Cardiac muscle cell (in vitro differentiated cells and primary cell): ENCODE measurements at places on chromosomes 11 and 22.
A peak's percentile ranks its signal among the peaks of the same experiment; 100 is the strongest.

GRCh38 chr11:129425214-129425613 lies 49.6 kb downstream of the BARX2 start:
- no peak for DNase-seq

DNA sequence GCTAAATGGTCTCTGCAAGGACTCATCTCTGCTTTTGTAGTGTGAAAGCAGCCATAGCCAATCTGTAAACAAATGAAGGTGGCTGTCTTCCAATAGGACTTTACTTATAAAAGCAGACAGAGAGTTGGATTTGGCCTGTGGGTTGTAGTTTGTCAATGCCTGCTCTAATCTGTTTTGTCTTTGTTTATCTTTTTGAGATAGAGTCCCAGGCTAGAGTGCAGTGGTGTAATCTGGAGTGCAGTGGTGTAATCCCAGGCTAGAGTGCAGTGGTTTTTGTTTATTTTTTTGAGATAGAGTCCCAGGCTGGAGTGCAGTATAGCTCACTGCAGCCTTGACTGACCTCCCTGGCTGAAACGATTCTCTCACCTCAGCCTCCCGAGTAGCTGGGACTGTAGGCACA lies 8.6 kb downstream of the PPP6R3 start:
- DNase-seq: peak; percentile 52

DNA sequence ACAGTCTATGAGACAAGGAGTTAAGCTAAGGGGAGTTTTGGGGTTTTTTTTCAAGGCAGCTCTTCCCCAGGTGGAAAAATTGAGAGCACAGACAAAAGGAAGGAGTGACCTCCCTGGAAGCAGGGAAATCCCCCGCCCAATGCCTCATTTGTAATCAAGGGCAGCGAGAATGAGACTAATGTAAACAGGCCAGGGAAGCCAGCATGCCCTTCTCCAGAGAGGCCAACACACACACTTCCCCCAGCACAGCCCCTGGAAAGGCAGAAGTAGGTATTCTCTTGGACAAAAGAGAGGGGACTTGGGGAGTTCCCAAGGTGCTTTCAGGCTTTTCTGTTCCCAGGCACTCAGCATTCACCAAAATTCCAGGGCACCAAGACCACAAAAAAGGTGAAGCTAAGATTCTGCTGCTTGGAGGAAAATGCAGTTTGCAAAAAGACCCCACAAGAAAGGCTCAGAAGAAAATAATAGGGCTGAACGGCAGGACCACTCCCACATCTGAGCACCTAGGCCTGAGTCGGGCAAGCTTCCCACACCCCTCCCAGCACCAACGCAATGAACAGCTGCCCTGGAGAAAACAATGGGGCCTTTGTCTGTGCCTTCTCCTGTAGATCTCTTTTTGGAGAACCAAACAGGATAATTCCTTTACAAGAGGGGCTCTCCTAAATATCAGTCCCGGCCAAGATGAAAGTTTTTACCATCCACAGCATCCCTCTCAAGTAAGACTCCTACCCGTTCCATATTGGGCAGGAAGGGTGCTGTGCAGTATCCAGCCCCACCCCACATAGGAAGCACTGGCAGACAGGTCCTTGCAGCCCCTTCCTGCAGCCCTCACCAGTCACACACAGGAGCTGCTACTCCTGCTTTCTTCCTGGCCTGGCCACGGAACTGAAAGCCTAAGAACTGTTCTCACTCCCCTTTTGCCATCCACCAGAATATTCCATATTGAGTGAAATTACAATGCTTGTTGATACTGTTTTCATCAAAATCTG lies 70.7 kb upstream of the AKIP1 start:
- peak; percentile 69 for DNase-seq

DNA sequence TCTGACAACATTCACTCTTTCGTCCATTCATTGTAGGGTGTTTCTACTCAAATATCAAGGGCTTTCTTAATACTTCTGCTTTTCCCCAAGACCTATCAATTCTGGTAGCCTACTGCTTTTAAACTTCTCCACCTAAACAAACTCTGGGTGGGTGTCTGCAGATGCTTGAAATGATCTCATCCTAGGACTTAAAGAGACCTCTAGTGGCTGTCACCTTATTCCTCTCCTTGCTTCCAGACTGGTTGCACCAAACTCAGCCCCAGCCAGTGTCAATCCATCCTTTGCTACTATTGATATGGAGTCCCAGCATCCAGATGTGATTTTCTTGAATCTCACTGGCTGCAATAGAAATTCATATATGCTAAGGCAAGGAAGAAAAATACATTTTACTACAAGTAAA lies 274.7 kb downstream of the NXPE2 start:
- DNase-seq: no peak

GRCh38 chr22:39528080-39528661 lies 4.4 kb downstream of the RPS19BP1 start:
- DNase-seq: no peak

- peak; percentile 22 for DNase-seq
These were observed 10.3 kb downstream of the PRDM10 start for GRCh38 chr11:129992161-129992944.

DNA sequence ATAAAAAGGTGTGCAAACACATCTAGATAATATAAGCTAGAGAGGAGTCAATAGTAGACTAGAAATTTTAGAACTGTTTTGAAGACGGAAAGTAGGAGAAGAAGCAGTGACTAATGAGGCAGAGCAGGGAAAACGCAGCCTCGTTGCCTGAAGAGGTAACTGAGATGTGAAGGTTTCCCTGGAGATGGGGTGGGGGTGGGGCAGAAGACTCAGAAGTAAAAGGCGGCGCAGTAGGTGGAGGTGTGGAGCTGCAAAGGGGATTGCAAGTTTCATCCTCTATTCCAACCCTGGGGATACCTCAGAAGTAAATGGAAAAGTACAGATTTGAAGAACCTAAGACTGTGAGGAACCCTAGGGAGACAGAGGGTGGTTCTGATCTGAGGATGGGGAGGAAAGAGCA lies 109.5 kb downstream of the TMPRSS5 start:
- DNase-seq: no peak

GRCh38 chr22:44755956-44756361 lies 3.6 kb downstream of the ARHGAP8 start:
- no peak for DNase-seq

GRCh38 chr11:134230339-134230738 lies 5.9 kb downstream of the VPS26B start:
- no peak for DNase-seq

GRCh38 chr11:128453444-128454336 lies 133.7 kb downstream of the ETS1 start:
- peak; percentile 98 for DNase-seq

GRCh38 chr11:115242982-115243381 lies 261.2 kb downstream of the CADM1 start:
- DNase-seq: no peak

GRCh38 chr22:21762712-21763581 lies 27.4 kb upstream of the YPEL1 start:
- DNase-seq: no peak

GRCh38 chr11:62015615-62016014 lies 48.2 kb upstream of the FTH1 start:
- no peak for DNase-seq

DNA sequence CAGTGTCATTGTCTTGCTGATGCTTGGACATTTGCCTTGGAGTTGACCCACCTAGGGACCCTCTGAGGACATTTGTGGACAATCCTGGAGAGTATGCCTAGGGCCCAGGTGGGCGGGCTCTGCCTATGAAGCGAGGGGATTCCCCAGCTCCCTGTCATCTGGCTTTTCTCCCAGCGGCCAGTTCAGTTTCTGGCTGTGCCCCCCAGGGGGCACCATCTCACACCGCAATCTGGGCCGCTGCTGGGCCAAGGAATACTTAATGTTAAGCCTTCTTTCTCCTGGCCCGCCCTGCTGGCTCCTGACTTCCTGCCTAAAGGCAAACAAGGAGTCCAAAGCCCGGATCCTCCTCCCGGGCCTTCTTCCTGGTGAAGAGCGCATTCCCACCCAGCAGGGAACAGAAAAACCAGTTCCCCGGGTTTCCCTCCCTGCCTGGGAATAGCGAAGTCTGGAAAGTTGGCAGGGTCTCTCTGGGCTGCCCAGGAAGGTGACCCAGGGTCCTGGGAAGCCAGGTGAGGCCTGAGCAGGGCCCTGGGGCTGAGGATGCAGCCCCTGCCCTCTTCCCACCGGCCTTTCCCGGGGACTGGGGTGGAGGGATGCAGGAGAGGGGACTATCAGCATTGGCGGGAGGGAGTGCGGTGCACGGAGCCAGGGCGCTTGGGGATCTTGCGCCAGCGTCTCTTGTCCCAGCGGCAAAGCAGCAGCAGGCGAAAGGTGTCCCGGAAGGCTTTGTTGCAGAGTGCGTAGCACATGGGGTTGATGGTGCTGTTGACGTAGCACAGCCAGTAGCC lies 11.9 kb downstream of the CHRM1 start:
- peak; percentile 85 for DNase-seq

DNA sequence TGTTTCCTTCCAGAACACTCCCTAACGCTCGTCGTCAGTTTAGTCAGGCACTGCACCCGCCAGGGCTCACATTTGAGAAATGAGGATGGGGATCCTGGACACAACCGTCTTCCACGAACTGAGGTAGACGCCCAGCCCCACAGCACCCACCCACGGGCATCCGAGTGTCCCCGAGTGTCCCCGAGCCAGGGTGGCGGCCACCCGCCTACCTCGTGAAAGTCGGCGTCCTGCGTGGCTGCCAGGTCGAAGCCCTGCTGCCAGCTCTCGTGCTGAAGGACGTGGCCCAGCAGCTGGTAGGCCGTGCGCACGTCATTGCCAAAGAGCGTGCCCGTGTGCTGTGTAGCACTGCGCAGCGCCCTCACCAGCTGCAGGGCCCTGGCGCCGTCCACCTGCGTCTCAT lies 53.6 kb downstream of the TRMU start:
- no peak for DNase-seq

GRCh38 chr11:131042041-131042390 lies 125.7 kb upstream of the SNX19 start:
- DNase-seq: no peak

GRCh38 chr11:107018219-107018901 lies at the start of gene GUCY1A2:
Gene GUCY1A2 (minus strand): TSS chr11:107018476. CDS start chr11:107018055, 421 bp downstream.
- peak; percentile 50 for DNase-seq

DNA sequence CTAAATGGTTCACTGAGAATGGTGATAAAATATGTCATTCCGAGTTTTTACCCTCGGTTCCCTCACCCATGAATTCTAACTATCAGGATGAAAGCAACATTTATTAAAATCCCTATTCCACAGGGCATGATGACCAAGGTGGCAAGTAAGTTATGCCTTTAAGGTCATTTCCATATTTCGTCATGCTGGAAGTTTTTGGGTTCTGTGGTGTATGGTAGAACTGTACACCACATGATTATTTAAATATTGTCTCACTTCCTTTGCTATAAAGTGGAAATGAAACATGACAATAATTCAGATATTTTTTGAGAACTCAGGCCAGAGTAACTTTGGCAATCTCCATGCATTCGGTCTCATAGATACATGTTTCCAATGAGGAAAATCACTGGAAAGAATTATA lies 68.5 kb upstream of the CARD18 start:
- no peak for DNase-seq

DNA sequence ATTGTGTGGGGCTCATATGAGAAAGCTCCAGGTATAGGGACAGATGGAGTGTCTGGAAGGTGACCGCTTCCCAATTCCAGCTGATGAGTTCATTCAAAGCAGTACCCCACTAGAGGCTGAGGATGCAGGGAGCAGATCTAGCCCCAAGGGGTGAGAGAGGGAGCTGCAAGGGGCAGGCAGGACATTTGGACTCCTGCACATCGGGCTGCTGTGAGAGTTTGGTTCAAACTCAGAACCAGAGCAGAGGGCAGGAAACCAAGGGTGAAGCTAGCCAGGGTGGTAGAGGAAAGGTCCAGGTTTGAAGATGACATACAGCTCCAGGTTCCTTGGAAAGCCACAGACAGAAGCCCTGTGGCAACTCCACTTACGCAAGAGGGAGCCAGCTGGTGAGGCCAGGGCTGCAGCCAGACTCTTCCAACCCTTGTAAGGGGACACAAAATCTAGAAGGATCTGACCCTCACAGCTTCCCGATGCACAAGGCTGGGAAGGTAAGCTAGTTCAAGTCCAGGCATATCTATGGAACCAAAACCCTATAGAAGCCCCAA lies 1.9 kb downstream of the CSNK2A3 start:
- DNase-seq: peak; percentile 15

DNA sequence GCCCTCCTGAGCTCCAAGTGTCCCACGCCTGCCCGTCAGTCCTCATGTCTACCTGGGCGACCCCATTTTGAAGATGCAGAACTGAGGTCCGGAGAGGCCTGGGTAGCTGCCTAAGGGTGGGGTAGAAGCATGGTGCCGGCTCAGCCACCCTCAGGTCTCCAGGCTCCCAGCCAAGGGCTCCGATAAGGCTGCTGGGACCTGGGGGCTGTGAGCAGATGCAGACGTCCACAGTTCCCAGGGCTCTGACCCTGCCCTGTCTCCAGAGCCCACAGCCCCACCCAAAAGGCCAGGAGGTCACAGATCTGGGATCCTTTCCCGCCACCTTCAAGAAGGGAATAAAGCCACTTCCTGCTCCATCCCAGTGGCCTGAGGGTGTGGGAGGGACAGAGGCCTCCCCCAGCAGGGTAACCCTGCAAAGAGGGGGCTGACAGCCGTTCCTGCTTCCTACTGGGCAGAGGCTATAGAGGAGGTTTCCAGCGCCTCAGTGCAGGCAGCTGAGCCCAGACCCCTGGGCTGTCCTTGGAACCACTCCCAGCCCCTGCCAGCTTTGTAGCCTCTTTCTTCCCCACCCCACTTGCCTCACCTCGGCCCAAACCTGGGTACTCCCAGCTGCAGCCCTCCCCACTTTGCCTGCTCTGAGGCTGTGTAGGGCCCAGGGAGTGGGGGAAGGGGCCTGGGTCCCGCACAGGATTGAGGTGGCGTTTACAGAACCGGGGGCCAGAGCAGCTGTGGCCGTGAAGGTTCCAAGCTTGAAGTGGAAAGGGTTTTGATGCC lies 85.5 kb downstream of the CDKN1C start:
- DNase-seq: no peak

DNA sequence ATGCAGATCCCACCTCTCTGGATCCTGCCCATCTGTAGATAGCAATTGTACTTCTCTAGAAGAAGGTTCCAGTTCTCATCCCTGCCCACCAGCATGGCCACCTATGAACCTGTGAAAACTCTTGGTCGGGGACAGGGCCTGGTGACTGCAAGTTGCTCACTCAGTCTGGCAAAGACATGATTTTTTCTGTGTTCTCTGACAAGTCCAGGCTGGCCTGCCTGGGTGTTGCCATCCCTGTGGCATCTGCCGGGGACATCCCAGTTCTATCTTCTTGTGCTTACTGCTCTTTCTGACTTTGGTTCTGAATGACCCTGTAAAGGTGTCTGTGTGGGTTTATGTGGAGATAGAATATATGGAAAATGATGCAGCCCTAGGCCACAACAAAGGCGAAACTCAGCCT lies 545.8 kb downstream of the INSC start:
- DNase-seq: no peak

GRCh38 chr11:44348114-44348513 lies 38.2 kb upstream of the ALX4 start:
- no peak for DNase-seq

DNA sequence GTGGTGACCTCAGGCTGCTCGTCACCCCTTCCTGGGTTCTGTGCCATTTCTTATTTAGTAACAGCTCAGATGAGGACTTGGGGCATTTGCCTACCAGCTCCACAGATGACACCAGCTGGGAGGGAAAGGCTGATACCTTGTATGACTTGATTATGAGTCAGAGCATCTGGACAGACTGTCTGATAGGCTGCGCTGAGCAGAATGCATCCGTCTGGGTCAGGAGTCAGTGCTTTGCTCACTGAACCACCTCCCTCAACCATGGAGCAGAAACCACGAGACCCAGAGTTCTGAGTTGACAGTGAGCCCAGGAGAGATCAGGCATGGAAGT lies 6.8 kb downstream of the ST14 start:
- peak; percentile 89 for DNase-seq
